ENCODE measurements at places on chromosomes 16 and 17. TPM values are rescaled to one million over a fixed set of nuclear protein-coding genes. Genes with fewer than 3 reads are reported as not detected.

DNA sequence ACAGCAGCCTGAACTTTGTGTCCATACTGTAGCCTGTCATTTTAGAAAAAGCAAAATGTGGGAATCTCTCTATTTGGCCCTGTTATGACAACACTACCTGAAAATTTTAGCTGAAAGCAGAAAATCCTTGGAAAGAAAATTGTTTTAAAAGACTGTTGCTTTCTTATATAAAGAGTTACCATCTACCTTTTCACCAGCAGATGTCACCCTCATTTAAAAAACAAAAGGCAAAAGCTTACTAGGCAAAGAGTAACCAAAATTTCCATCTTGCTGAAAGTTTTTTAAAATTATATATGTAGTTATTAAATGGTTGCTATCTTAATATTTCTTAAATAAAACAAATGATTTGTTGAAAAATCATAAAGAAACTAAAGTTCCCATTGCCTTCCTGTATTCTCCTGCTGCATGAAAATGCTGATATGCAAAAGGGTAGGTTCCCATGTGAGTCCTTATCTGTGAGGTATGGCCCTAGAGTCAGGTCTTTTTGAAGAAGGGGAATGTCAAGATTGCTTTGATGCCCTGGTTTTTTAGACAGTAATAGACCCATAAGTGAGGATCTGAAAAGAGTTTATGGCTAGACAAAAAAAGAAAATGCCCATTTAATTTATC is 61.0 kb downstream of the TNRC6C start:
- DNase-seq, result no peak

- DNase-seq, result no peak
Measured at GRCh38 chr17:44115585-44116415, 7.6 kb downstream of the HDAC5 start.

DNA sequence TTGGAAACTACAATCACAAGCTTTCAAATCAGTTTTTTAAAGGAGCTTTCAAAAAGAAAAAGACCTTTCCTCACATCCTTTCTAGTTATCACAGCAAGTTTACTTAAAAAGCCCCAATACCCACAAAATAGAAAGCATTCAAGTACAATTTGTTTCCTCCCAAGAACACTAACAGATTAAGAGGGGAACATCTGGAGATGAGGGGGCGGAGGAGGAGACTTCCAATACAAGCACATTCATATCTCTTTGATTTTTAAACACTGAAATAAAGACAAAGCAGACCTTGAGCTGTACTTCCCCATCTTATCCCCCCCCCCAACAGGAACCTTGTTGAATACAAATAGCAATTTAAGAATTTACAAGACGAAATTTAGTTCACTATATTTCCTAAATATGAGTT is 2.0 kb downstream of the YWHAE start:
- no peak for DNase-seq

DNA sequence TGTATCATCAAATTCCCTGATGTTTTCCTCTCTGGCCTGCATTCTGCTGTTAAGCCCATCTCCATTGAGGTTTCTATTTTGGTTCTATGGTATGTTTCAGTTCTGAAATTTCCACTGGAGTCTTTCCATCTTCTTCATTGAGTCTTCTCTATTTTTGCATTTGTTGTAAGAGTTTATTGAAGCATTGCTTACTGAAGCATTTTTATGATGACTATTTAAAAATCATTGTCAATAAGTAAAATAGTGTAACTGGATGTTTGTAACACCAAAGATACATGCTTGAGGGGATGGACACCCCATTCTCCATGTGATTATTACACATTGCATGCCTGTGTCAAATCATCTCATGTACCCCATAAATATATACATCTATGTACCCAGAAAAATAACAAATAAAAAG is 8.6 kb downstream of the KRT40 start:
- DNase-seq, result no peak

DNA sequence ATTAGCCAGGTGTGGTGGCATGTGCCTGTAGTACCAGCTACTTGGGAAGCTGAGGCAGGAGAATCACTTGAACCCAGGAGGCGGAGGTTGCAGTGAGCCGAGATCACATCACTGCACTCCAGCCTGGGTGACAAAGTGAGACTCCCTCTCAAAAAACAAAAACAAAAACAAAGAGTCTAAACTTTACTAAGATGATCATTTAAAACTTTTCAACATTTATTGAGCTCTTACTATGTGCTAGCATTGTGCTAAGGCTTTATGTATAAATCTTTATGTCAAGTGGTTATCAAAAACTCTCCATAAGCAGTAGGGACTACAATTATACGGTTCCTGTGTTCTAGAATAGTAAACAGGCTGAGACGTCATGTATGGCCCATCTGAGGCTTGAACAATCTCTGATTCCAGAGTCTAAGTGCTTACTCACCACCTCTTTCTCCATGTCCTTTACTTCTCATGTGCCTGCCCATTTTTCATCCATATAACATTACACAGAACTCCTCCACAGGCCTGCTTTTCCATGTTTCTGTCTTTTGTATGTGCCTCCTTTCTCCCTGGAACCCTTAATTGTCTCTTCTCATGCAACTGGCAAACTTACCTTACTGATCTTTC is 66.7 kb downstream of the NUP88 start:
- DNase-seq, result no peak

DNA sequence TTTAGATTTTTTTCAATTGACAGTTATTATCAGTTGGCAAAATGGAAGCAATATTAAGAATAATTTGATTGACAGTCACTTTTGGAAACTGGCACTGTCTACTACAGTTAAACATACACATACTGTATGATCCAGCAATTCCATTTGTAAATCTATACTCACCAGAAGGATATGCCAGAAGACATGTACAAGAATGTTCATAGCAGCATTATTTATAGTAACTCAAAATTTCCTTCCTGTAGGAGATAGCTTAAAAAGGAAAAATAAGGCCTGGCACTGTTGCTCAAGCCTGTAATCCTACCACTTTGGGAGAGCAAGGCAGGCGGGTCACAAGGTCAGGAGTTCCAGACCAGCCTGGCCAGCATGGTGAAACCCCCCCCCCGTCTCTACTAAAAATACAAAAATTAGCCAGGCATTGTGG is 89.3 kb downstream of the VMP1 start:
- DNase-seq, result no peak

Gene WNK4
- total RNA-seq, result 0.38 TPM

Gene ADAM11
- 0.43 TPM for total RNA-seq

Gene OR1A1
- total RNA-seq, result not detected

Gene PRR29
- 0.43 TPM for total RNA-seq

Gene SPATA32
- not detected for total RNA-seq

Gene NLRC3
- total RNA-seq, result 5.5 TPM

Gene RHBDF1
- total RNA-seq, result 48.4 TPM
